ENCODE measurements at places on chromosomes 3 and 15. TPM values are rescaled to one million over a fixed set of nuclear protein-coding genes. Genes with fewer than 3 reads are reported as not detected.

The SPINT1 gene
- 29.7 TPM for total RNA-seq

The GOLGA6L7 gene
- not detected for total RNA-seq

DNA sequence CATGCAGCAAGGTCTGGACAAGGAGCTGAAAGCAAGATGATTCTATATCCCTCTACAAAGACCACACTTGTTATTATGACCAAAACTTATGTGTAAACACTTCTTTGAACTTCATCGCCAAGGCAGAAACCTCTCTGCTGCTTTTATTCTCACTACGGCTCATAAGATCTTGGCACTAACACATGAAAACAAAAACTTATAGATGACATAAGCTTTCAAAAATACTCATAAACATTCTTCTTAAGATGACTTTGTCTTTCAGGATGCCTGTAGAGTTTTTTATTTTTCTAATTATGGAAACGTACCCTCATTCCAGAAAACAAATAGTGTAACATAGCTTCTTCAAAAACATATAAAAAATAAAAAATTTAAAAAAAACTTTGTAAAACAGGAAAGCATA is 12.5 kb upstream of the C15orf61 start:
- DNase-seq: no peak

DNA sequence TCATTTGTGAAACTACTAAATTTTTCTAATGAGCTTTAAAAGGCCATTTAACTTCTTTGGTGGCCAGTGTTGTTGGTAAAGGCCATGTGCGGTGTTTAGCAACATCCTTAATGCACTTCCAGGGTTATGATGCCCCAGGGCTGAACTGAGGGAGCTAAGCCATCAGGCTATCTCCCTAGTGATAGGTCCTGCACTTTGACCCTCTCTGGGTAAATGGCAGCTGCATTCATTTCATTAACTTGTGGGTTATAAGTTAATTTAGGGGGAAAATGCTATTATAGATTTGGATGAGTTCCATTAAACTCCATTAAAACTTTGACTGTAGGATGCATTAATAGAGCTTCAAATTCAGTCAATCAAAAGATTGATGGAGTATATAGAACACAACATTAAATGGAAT is 366.7 kb upstream of the ZNF717 start:
- DNase-seq: no peak

DNA sequence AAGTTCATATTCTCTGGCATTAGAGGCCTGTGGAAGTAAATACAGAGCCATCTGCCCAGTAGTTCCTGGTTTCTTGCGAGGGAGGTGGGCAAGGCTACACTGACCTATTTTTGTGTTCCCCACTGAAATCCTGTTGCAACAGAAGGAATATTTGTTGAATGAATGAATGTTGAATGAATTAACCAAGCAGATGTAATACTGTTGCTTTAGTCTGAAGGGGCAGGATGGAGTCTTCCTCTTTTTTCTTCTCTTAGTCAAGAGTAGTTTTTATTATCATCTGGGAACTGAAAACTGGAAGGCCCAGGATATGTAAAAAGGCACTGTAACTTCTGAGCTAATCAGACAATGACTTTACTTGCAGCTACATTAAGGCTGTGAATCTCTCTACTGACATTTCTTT is 17.1 kb downstream of the BLOC1S6 start:
- no peak for DNase-seq

DNA sequence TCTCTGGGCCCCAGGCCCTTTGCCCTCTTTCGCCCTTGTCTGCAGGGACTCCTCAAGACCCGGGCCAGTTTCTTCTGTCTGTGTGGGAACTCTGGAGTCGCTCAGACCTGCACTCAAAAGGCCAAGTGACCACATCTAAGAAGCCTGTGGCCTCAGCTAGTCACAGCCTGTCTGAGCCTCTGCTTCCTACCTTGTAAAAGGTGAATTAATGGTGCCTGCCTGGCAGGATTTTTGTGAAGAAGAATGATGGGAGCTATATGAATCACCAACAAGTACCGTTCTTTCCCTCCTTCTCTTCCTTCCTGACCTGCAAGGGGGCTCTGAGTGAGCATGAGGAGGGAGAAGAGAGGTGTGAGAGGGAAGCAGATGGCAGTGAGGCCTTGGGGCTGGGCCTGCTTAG is 7.5 kb downstream of the PLIN1 start:
- DNase-seq: no peak

- DNase-seq: peak; percentile 32
These were observed 24.1 kb upstream of the OR5K4 start for GRCh38 chr3:98329392-98330124.
